ENCODE measurements at places on chromosomes 7 and 10.

GRCh38 chr7:4205828-4206227, 476.3 kb upstream of the FOXK1 start:
- DNase-seq = no peak

GRCh38 chr10:131233611-131234258, 77.8 kb downstream of the TCERG1L start:
- DNase-seq = no peak

DNA sequence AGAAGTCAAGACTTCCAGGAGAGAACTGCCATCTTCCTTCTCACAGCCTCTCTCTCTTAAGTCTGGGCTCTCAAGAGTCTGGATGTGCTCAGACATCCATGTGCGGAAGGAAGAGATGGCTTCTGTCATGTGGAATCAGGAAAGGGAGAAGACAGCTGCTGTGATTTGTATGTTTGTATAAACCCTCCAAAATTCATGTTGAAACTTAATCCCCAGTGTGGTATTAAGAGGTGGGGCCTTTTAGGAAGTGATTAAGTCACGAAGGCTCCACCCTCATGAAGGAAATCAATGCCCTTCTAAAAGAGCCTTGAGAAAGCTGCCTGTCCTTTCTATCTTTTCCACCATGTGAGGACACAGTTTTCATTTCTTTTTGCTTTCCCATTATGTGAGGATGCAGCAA, 73.9 kb upstream of the PTN start:
- DNase-seq = no peak

GRCh38 chr7:54955296-54955695, 63.5 kb upstream of the EGFR start:
- DNase-seq = no peak

- no peak for DNase-seq
These were observed 497.3 kb upstream of the GALNT17 start for GRCh38 chr7:70634610-70635068.

GRCh38 chr10:71394926-71395562, 1.7 kb upstream of the CDH23 start:
- no peak for DNase-seq

DNA sequence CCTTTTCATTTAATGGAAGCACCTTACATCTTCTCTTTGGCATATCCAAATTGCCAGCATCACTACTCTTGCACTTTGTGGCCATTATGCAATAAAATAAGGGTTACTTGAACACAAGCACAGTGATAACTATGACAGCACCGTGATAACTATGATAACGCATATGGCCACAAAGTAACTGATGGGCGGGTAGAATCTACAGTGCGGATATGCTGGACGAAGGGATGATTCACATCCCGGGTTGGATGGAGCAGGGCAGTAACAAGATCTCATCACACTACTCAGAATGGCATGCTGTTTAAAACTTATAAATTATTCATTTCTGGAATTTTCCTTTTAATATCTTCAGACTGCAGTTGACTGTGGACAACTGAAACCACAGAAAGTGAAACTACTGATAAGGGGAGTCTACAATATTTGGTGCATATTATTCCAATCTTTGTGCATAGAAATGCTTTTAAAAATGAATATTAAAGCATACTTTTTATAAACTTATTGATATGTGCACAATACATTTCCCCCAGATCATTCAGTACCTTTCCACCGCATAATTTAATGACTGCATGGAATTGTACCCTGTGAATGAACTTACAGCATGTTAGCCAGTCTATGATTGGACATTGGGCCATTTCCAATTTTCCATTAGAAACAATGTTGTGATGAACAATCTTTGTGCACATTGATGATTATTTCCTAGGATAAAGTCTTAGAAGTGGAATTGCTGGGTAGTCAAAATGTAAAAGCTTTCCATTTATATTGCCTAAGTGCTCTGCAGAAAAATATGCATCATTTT, 136.4 kb downstream of the WNT2 start:
- DNase-seq = no peak
